Suprapubic skin (tissue), 4 donors: ENCODE measurements at places on chromosomes 12 and 14.

GRCh38 chr12:109223211-109223610 lies 85.9 kb downstream of the FOXN4 start:
- no peaks in the 10 kb centered on the region for H3K4me1 ChIP-seq
- H3K27me3 ChIP-seq: no peaks in the 10 kb centered on the region
- H3K27ac ChIP-seq: no peak overlapping the region
- DNase-seq: no peak

GRCh38 chr12:20404576-20405346 lies 36.4 kb downstream of the PDE3A start:
- H3K36me3 ChIP-seq: no peaks in the 10 kb centered on the region
- DNase-seq: no peak
- H3K27me3 ChIP-seq: no peaks in the 10 kb centered on the region
- no peaks in the 10 kb centered on the region for H3K4me1 ChIP-seq

DNA sequence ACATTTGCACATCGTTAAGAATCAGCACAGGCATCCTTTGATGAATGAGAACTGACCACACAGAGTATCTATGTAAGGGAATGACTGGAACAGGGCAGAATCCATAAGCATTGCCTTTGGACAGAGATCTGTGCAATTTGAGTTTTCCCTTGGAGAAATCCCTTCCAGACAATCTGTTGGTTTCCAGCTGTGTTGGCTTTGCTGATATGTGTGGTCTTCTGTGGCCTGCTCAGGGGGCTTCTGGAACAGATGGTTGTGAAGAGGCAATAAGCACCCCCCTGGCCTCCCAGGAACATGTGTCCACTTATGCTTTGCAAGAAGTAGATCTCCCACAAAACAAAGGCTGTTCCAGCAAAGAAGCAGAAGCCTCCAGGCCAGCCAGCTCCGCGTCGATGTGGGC lies 111.4 kb upstream of the TMEM132C start:
- no peaks in the 10 kb centered on the region for H3K36me3 ChIP-seq
- DNase-seq: no peak
- H3K4me1 ChIP-seq: no peaks in the 10 kb centered on the region
- H3K4me3 ChIP-seq: no peak overlapping the region

DNA sequence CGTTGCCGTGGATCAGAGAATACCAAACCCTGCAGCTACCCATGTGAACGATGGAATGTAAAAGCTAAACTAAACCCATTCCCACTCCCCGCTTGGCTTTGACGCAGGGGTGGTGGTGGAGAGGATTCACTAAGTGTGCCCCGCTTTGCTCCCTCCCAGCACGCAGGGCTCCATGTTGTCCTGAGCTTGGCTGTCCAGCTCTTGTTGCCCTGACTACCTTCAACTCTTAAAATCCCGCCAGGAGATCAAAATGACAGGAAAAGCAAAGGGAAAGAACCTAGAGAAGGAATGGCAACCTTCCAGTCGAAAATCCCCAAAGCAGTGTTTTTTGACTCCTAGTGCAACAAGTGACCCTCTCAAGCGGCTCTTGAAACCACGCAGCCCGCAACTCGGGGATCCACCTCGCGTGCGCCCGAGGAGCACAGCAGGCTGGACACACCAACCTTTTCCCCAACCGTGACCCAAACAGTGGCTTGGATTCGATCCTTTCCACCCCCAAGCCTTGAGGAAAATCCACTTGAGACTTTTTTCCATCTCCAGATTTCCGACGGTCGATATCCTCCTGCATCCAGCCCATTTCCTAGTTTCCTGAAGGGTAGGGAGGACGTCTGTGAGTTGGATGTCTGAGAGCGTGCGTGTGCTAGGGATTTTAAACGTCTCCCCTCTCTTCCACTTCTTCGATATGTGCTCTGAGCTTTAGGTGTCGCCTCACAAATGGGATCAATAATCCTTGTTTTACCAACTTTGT lies 1.4 kb downstream of the SYT10 start:
- no peak overlapping the region for H3K27ac ChIP-seq
- H3K4me3 ChIP-seq: peak overlapping the region; percentile 59
- peaks cover 34% of the 10 kb centered on the region for H3K27me3 ChIP-seq
- DNase-seq: no peak

DNA sequence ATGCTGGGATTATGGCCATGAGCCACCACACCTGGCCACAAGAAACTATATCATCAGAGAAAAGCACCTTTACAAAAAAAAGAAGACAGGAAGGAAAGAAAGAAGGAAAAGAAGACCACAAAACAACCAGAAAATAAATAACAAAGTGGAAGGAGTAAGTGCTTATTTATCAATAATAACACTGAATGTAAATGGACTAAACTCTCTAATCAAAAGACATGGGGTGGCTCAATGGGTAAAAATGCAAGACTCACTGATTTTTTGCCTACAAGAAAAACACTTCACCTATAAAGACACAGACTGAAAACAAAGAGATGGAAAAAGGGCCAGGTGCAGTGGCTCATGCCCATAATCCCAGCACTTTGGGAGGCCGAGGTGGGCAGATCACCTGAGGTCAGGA lies 65.7 kb downstream of the MAPKAPK5 start:
- H3K36me3 ChIP-seq: no peaks in the 10 kb centered on the region
- no peak overlapping the region for H3K4me3 ChIP-seq
- H3K27ac ChIP-seq: no peak overlapping the region
- DNase-seq: no peak
- H3K4me1 ChIP-seq: no peaks in the 10 kb centered on the region
- no peaks in the 10 kb centered on the region for H3K27me3 ChIP-seq
